ENCODE measurements at places on chromosomes 3 and 15.

GRCh38 chr3:149026718-149027117 lies 35.4 kb downstream of the GYG1 start:
- no peaks in the 10 kb centered on the region for H3K4me1 ChIP-seq
- no peak overlapping the region for H3K27ac ChIP-seq
- H3K27me3 ChIP-seq, result no peaks in the 10 kb centered on the region
- peaks cover 36% of the 10 kb centered on the region for H3K36me3 ChIP-seq
- no peak overlapping the region for H3K4me3 ChIP-seq

GRCh38 chr3:16088496-16088895 lies 86.0 kb upstream of the GALNT15 start:
- no peaks in the 10 kb centered on the region for H3K36me3 ChIP-seq
- H3K27ac ChIP-seq, result no peak overlapping the region
- DNase-seq, result no peak
- H3K4me1 ChIP-seq, result peaks cover 23% of the 10 kb centered on the region
- no peak overlapping the region for H3K4me3 ChIP-seq

- no peak overlapping the region for H3K27ac ChIP-seq
- H3K4me3 ChIP-seq, result no peak overlapping the region
- no peak for DNase-seq
- H3K36me3 ChIP-seq, result no peaks in the 10 kb centered on the region
- H3K27me3 ChIP-seq, result no peaks in the 10 kb centered on the region
- peaks cover 5% of the 10 kb centered on the region for H3K4me1 ChIP-seq
Observed at GRCh38 chr15:83698294-83698693, 44.4 kb downstream of the ADAMTSL3 start.

DNA sequence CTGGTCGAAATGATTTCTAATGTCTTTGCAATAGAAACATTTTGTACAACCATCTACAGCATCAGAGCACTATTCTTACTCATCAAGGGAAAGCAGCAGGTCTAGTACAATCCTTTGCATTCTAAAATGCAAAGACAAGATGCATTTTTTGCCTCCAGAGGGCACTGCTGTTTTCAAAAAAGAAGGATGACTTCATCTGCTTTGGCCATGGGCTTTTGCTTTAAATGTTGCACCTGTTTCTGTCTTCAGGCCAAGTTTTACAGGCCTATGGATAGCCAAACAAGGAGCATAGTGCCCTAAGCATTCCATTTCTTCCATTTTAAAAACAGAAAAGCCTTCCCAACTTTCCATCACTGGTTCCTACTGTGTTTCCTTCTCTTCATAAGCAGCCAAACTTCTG lies 3.4 kb downstream of the PARP9 start:
- no peak overlapping the region for H3K27ac ChIP-seq
- H3K27me3 ChIP-seq, result no peaks in the 10 kb centered on the region
- no peak overlapping the region for H3K4me3 ChIP-seq
- H3K36me3 ChIP-seq, result no peaks in the 10 kb centered on the region

- no peak for DNase-seq
- no peaks in the 10 kb centered on the region for H3K4me1 ChIP-seq
- no peaks in the 10 kb centered on the region for H3K36me3 ChIP-seq
- H3K4me3 ChIP-seq, result no peak overlapping the region
Observed at GRCh38 chr3:164406281-164406680, 672.0 kb downstream of the SI start.

DNA sequence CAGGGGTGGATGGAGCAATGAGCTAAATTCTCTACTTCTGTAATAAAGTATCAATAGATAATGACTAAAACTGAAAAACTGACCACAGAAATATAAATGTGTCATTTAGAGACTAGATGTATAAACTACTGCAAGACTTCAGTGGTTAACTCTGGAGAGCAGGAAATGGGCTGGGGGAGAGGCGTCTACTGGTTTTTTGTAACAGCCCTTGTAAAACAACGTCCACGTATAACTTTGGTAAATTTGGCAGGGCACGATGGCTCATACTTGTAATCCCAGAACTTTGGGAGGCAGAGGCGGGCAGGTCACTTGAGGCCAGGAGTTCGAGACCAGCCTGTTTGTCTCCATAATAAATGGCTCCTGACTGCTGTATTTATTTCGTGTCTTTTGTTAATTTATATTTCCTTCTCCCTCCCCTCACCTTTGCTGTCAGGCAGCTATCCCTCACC lies 12.5 kb downstream of the RAB27A start:
- H3K4me3 ChIP-seq, result no peak overlapping the region
- peak overlapping the region; percentile 5 for H3K27ac ChIP-seq
- peaks cover 25% of the 10 kb centered on the region for H3K4me1 ChIP-seq

GRCh38 chr3:165883863-165884478 lies 46.7 kb upstream of the BCHE start:
- H3K4me1 ChIP-seq, result no peaks in the 10 kb centered on the region
- H3K36me3 ChIP-seq, result no peaks in the 10 kb centered on the region
- DNase-seq, result no peak
- H3K27ac ChIP-seq, result no peak overlapping the region

- H3K36me3 ChIP-seq, result no peaks in the 10 kb centered on the region
- no peak for DNase-seq
- peaks cover 14% of the 10 kb centered on the region for H3K4me1 ChIP-seq
- H3K27ac ChIP-seq, result no peak overlapping the region
- H3K4me3 ChIP-seq, result no peak overlapping the region
Observed at GRCh38 chr3:171086914-171087313, 60.4 kb upstream of the SLC2A2 start.

DNA sequence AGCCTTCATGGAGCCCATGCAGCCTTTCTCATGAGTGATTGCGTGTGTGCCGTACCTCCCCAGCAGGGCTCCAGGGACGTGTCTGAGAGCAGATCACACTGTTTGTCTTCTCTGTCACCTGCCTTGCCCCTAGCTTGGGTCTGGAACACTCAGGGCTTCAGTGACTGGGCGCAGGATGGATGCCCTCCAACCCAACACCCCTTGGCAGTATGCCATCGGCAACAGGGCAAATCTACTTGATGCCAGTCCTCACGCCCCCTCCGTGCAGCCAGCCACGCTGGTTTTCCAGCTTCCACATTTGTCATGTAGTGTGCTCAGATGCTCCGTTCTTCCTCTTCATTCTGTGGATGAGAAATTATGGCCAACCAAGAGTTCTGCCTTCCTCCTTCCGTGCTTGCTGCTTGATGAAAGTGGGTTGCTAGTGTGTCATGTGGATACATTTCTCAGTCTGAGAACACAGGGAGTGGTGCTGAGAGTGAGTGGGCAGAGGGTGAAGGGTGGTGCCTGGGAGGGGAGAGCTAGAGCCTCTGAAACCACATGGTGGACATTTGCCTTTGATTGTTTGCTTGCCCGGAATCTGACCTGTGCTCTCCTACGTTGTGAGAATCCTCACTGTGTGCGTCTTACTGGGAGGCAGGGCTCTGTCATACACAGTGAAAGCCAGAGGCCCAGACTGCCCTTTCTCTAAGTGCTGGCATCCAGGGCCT lies 97.2 kb downstream of the FAM43A start:
- peak; percentile 76 for DNase-seq
- H3K27ac ChIP-seq, result no peak overlapping the region

DNA sequence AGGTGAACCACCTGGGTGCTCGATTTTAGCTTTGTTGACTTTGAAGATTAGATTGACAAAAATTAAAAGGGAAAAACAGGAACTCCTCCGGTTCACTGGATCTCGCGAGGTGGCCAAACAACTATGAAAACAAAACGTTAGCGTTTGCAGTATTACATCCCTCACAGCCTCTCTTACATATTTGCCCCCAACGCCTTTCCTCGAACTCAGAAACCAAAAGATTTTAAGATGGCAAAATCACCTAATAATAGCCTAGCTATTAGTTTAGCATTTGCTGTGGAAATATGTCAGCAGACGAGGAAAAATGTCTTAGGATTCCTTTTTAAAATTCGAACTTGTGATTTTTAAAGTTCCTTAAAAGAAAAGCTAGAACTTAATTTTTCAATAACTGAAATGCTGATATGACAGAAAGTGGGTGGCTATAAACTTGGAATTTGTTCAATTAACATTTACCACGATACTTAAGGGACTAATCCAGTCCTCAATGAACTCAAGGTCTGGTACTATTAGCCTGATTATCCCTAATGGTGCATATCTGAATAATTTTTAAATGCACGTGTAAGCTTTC lies 491 bp upstream of the SENP7 start:
- no peaks in the 10 kb centered on the region for H3K36me3 ChIP-seq

- no peaks in the 10 kb centered on the region for H3K36me3 ChIP-seq
- H3K4me1 ChIP-seq, result peaks cover 7% of the 10 kb centered on the region
Observed at GRCh38 chr3:71240034-71240433, 343.5 kb downstream of the FOXP1 start.

GRCh38 chr3:10213156-10213792 lies 35.0 kb upstream of the TATDN2 start:
- H3K36me3 ChIP-seq, result no peaks in the 10 kb centered on the region
- H3K4me3 ChIP-seq, result no peak overlapping the region
- no peaks in the 10 kb centered on the region for H3K27me3 ChIP-seq
- H3K27ac ChIP-seq, result no peak overlapping the region

DNA sequence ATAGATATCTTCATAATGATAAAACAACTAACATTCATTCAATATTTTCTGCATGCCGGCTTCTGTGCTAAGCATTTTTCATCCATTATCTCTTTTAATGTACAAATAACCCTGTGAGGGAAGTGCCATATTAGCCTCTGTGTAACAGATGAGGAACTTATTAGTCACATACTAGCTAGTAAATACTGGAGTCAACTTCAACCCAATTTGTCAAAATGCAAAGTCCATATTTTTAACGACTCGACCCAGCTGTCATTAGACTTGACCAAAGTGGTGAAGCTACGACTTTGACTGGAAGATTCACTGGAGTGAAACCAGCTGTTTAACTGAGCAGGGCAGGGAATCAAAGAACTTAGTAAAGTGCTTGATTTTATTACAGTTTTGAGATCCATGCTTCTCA lies 41.6 kb downstream of the PARP15 start:
- DNase-seq, result no peak
- no peaks in the 10 kb centered on the region for H3K27me3 ChIP-seq
- H3K36me3 ChIP-seq, result no peaks in the 10 kb centered on the region

GRCh38 chr3:33717616-33717865 lies 513 bp downstream of the CLASP2 start:
- H3K27ac ChIP-seq, result peak overlapping the region; percentile 97
- peaks cover 15% of the 10 kb centered on the region for H3K4me1 ChIP-seq
- no peaks in the 10 kb centered on the region for H3K36me3 ChIP-seq
- peak overlapping the region; percentile 93 for H3K4me3 ChIP-seq
- no peak for DNase-seq
- no peaks in the 10 kb centered on the region for H3K27me3 ChIP-seq

DNA sequence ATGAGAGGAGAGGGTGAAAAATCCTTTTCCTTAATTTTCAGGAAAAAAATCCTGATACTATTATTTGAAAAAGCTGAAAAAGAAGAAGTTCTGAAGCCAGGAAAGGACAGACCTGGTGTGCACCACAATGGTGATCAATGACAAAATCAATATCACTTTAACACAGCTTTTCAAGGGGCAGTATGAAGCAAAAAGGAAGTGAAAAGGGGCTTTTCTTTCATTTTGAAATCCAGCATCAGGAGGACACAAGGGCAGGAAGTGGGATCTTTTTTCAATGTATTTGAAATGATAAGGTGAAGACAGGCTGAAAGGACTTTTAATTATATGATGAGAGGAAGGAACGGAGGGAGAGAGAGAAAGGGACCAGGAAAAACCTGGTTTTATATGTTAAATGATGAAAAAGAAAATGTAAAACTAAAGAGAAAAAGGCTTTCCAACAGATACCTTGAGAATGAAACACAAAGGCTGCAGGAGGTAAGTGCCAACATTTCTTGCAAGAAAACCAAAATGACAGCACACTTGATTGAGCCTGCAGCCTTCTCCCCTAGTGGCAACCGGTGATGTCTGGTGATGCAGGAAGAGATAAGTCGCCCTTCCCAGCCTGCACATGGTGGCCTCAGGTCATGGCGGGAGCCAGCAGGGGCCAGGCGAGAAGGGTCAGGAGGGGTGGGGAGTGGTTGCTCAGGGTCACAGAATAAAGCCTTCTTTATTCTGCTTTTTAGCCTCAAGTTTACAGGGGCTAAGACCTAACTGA lies 236.7 kb upstream of the WNT5A start:
- no peak overlapping the region for H3K27ac ChIP-seq
- DNase-seq, result no peak
- no peaks in the 10 kb centered on the region for H3K36me3 ChIP-seq
- no peaks in the 10 kb centered on the region for H3K4me1 ChIP-seq
- no peaks in the 10 kb centered on the region for H3K27me3 ChIP-seq

- H3K27me3 ChIP-seq, result no peaks in the 10 kb centered on the region
- no peak overlapping the region for H3K27ac ChIP-seq
- DNase-seq, result no peak
- H3K36me3 ChIP-seq, result no peaks in the 10 kb centered on the region
- peaks cover 5% of the 10 kb centered on the region for H3K4me1 ChIP-seq
Observed at GRCh38 chr15:83695246-83695645, 41.3 kb downstream of the ADAMTSL3 start.

DNA sequence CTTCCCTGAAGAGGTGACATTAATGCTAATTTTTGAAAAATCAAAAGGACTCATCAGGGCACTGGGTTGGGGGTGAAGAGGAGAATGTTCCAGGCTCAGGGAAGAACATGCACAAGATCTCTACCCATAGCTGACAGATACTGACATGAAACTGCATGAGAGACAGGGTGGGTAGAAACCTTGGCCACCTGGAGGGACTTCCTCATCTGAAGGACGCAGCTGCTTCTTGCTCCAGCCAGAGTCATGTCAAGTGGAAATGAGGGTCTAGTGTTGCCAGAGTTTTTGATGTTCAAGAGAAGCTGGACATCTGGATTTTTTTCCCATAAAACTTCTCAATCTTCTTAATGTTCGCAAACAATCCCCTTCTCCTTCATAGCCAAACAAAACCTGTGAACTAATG lies 29.7 kb downstream of the AMOTL2 start:
- no peak overlapping the region for H3K4me3 ChIP-seq
- H3K27ac ChIP-seq, result no peak overlapping the region
- no peaks in the 10 kb centered on the region for H3K36me3 ChIP-seq
- no peaks in the 10 kb centered on the region for H3K27me3 ChIP-seq
- no peaks in the 10 kb centered on the region for H3K4me1 ChIP-seq
- DNase-seq, result no peak

GRCh38 chr3:113261626-113262303 lies 50.4 kb downstream of the BOC start:
- H3K27ac ChIP-seq, result peak overlapping the region; percentile 68
- H3K27me3 ChIP-seq, result no peaks in the 10 kb centered on the region
- H3K4me3 ChIP-seq, result no peak overlapping the region
- peaks cover 42% of the 10 kb centered on the region for H3K4me1 ChIP-seq
- DNase-seq, result no peak

All from vagina (tissue), 2 donors.